ENCODE measurements at places on chromosomes 7 and 10.

DNA sequence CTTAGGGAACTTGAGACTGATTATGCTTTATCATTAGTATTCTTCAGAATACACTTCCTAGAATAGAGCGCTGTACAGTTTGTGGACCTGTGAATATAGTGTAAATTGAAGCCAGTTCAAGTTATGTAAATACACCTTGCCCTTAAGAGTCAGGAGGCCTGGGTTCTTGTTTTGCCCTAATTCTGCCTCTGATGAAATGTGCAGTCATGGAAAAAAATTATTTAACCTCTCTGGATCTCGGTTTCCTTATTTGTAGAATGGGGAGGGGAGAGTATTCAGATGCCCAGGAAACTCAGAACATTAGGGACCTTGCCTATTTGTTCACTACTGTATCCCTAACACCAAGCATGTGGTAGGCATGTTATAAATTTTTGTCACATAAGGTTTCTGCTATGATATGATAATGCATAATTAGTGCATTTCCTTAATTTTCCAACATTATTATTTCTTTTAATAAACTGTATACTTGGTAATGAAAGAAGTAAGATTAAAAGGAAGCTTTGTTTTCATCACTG lies 1.3 kb downstream of the EXOC6 start:
- no peak for DNase-seq

DNA sequence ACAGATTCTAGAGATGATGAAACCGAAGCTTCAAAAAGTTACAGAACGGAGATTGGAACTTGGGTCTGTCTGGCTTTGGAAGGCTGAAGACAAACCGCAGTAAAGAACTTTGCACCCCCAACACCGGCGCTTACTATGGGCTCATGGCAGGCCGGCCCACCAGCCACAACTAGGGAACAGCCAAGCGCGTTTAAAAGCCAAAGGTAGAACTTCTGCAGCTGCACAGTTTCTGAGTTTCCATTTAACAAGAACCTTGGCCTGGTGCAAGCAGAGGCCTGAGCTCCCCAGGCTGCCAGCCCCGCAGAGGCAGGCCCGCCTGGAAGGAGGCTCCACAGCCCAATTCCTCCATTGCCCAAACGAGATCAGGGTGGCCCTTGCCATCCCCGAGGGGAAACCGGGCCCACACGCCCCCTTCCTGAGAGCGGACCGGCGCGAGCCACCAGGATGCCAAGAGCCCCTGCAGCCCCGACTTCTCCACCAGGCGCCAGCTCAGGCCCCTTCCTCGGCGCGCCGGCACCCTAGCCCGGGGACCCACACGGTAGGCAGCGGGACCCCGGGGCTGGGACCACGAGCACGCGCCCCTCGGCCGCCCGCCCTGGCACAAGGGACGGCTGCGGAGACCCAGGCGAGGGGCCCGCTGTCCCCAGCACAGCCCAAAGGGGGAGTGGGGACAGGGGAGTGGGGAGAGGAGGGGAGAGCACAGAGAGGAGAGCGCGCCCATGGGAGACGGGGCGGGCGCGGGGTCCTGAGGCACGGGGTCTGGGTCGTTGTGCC lies 566 bp downstream of the MAD1L1 start:
- no peak for DNase-seq

DNA sequence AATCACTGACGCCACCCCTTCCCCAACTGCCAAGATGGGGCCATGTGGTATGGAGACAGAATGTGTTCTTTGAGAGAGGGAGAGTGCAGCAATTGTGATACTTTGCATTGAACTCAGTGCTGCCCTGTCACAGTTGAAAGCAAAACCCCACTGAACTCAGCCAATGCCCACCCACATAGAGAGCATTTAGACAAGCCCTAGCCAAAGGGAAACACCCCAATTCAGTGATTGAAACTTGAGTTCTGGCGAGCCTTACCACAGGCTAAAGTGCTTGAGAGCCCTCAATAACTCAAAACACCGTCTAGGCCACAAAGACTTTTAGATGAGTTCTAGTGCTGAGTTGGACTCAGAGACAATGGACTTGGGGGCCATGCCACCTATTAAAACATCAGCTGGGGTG lies 751.9 kb upstream of the POT1 start:
- no peak for DNase-seq

GRCh38 chr7:138690495-138690894 lies 10.7 kb downstream of the SVOPL start:
- DNase-seq: no peak

DNA sequence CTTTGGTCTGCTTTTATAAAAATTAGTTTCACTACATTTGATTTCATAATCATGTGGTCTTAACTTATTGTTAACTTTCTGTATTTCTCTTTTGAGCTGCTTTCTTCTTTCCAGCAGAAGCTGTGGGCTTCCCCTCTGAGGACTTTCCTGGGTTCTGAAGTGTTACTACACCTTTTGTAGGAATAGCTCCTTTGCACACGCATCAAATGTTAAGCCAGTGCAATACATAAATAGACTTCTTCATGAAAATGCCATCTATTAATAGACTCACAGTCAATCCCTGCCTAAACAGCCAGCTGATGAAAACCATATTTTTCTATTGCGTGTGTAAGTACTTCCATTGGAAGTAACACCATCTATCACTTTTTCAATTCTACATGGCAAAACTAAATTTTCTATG lies 1.5 kb downstream of the ABCB4 start:
- DNase-seq: no peak

- DNase-seq: no peak
Measured at GRCh38 chr10:79457256-79457785, 11.9 kb upstream of the ZCCHC24 start.

DNA sequence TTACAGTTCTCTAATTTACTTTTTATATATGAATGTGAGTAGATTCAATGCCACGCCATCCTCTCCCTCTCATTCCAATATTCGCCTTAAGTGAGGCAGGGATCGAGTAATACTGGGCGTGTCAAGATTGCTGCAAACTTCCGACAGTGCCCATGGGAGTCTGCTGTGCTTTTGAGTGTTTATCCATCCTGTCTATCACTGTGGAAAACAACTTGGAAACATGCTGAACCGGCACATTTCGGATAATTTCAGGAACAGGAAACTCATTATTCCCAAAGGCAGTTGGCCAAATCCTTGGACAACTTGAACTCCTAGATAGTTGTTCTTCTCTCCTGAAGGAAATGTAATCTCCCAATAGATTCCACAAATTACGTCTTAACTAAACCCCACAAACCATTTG lies 28.5 kb downstream of the PIP4K2A start:
- DNase-seq: no peak

- no peak for DNase-seq
Measured at GRCh38 chr10:69884686-69885085, 83.0 kb downstream of the COL13A1 start.

DNA sequence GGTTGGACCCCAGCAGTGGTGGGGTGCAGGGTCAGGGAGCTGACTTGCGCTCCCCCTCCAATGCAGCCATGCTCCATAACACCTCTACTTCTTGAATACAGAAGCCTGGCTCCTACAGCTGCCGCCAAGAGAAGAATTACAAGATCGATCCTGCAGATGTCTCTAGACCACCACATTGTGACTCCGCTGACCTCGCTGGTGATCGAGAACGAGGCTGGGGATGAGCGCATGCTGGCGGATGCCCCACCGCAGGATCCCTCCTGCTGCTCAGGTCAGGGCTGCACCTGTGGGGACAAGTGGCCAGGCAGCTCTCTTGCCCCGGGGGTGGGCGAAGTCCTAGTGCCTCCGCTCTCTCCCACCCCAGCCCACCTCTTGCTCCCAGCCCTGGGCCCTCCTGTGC lies 31.7 kb downstream of the ITIH2 start:
- DNase-seq: no peak

DNA sequence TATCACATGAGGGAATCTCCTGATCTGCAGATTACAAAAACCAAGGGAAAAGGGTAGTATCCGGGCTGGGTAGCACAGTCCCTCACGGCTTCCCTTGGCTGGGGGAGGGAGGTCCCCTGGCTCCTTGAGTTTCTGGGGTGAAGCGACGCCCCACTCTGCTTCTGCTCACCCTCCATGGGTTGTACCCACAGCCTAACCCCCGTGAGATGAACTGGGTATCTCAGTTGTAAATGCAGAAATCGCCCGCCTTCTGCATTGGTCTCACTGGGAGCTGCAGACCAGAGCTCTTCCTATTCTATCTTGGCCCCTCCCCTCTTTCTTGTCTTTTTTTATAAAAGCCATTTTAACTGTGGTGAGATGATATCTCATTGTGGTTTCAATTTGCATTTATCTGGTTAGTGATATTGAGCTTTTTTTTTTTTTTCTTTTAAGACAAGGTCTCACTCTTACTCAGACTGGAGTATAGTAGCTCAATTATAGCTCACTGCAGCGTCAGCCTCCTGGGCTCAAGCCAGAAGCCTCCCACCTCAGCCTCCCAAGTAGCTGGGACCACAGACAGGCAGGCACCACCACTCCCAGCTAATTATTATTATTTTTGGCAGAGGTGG lies 87.8 kb downstream of the ABCC2 start:
- no peak for DNase-seq

GRCh38 chr10:60848126-60848525 lies 69.8 kb downstream of the CDK1 start:
- no peak for DNase-seq

GRCh38 chr10:8146650-8147049 lies 92.2 kb downstream of the GATA3 start:
- DNase-seq: no peak

DNA sequence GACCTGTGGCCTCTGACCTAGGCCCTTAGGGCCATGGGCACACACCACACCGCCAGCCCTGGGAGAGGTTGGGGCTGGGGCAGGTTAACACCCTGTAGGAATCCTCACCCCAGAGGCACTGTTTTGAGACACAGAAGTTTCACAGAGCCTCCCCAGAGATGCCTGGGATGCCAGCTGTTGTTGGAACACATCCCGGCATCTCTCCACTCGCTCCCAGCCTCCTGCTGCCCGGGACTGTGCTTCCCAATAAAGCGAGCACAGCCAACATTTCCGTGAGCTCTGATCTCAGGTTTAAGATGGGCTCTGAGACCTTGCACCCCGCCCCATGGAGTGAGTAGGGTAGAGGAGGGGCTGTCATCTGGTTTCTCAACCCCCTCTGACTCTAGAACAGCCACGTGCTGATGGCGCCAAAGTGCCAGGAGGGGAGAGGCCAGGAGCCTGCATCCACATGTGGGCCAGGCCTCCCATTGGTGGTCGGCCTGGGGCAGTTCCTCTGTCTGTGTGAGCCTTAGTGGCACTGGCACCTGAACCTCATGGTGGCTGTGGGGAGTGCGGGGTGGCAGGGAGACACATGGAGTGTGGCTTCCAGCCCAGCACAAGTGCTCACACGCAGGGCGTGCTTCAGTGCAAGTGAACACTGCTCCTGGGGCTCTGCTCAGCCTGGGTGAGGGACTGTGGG lies 54.7 kb downstream of the RASGEF1A start:
- DNase-seq: no peak
